ENCODE measurements at places on chromosomes 2 and 18.

- no peak for DNase-seq
Observed at GRCh38 chr2:20942646-20943125, 101.2 kb downstream of the APOB start.

GRCh38 chr2:25720575-25720974, 47.2 kb upstream of the DTNB start:
- no peak for DNase-seq

GRCh38 chr2:97734061-97735051, 21.0 kb downstream of the ZAP70 start:
- no peak for DNase-seq

- DNase-seq, result no peak
Observed at GRCh38 chr2:844715-845114, 105.9 kb upstream of the SNTG2 start.

DNA sequence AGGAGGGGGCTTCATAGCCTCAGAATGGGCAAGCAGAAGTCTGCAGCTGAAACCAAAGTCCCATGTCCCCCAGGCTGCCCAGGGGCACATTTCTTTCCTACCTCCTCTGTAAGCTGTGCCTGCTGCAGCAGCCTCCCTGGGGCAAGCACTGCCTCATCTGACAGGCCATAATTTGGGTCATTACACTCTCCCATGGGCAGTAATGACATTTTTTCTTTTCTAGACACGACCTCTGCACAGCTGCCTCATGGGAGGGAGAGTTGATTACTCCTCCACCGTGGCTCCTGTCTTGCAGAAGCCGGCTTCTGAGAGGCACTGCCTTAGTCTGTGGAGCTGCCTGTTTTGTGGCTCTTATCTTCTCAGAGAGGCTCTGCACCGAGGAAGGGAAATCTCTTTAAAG, 268.9 kb downstream of the TDRD15 start:
- DNase-seq, result peak; percentile 26

DNA sequence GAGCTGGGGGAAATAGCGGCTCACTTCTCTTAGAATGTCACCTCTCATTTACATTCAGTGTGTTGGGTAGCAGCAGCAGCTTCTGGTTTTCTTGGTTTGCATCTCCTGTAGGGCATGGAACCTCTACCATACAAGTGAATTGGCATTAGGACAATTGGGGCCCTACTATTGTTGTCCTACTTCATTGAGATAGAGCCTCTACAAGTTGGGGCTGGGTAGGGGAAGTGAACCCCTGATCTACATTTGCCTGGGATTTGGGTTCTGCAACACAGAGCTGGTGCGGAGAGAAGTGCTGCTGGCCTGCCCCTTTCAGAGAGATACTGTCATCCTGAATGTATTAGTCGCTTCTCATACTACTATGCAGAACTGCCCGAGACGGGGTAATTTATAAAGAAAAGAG, 391.6 kb upstream of the HS6ST1 start:
- no peak for DNase-seq

DNA sequence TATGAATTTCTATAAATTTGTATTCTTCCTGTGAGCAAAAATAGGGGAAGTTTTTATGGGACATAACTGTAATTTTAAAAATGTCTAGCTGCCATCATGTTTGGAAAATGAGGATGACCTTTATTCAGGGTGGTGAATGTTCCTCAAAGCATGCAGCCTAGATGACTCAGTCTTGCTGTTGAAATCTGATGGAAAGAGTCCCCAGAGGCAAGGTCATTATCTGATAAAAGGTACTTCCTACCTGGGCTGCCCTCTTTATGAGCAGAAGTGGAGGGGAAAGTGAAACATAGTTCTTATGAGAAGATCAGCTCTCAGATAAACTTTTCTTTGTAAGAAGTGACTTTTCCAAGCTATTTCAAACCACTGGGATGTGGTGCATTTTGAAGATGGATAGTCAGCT, 1144.7 kb upstream of the PIK3C3 start:
- DNase-seq, result no peak

DNA sequence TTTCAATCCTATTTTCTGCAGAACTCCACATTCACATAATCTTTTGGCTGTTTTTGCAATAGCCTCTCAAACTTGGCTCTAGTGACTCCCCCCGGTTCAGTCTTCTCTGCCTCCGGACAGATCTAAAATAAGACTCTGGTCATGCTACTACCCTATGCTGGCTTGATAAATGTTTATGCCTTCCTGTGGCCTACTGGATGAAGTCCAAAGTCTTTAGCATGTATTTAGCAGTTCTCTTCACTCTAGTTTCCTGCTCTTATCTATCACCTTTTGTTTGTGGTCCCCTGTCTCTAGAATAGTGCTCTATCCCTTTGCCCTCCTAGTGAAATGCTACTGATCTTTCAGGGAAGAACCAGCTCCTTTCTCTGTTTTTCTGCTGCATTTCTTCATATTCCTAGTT, 14.4 kb downstream of the ADCYAP1 start:
- no peak for DNase-seq

DNA sequence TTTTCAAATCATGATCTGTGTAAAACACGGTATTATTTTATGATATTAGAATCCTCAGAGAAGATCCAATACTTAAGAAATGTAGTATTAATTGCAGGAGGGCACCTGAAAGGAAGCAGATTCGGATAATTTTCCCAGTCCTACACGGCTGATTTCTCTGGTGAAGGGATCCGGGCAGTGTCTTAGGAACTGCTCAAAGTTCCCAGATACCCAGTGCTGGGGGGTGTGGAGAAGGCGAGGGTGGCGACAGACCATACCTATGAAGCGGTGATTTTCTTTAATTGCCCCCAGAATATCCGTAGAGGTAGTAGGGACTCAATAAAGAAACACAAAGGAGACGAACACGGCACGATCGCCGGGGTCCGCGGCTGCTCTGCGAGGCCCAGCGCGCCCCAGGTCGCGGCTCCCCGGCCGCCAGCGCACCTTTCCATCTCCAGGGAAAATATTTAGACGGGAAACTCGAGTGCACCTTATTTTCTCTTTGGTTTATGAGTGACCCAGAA, 1.4 kb upstream of the SOX11 start:
- DNase-seq, result no peak

DNA sequence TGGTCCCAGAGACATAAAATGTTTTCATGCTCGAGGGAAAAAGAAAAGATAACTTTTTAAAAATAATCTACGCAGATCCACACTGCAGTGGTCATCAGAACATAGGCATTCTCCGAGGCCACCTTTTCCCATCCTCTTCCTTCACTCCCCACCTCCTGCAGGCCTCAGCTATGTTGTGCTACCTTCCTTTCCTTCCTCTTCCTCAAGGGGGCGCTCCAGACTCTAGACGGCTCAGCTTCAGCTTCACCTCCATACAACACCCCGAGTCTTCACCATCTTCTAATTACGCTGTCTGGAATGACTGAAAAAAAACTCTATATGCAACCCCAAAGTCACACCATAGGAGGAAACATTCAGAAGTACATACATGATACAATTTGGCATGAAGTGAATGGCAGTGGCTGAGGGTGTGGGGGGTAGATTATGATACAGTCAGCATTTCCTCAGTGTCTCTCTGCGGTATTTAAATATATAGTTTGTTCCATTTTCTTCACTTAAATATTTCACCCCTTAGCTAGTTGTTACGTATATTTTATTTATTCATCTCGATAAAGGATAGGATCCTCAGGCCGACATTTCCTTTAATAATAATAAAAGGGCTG, 583.6 kb downstream of the IRS1 start:
- peak; percentile 48 for DNase-seq

DNA sequence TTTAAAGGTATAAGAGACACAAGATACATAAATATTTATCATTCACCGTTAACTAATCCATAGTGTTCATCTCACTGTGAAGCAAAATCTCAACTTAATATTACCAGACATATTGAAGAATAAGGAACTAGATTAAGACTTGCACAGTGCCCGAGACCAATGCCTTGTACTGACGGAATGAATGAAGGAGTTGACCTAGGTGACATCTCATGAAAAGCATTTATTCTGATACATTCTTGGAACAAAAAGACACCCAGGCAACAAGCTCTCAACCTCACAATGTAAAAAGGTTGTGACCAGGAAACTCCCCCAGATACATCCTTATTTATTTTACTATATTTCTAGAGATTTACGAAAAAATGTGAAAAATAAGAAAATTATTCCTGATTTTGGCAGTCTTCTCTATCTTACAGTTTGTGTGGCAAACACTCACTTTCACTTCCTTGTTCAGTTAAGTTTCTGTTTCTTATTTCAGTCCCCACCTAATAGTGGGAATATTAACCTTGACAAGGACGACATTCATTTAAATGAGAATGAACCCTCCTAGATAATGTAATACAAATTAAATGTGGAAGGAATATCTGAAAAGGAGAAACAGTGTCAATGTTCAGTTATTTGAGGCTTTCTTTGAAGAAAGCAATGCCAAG, 28.4 kb downstream of the M1AP start:
- no peak for DNase-seq

All from BE2C (cell line).